ENCODE measurements at places on chromosomes 6 and 20.

- no peak for DNase-seq
Measured at GRCh38 chr6:548091-548490, 108.8 kb downstream of the HUS1B start.

GRCh38 chr6:24009319-24009718 lies 116.7 kb upstream of the NRSN1 start:
- DNase-seq = no peak

GRCh38 chr6:143675946-143676345 lies 1.8 kb upstream of the PHACTR2 start:
- no peak for DNase-seq

- DNase-seq = no peak
Measured at GRCh38 chr20:44348168-44348659, 7.3 kb upstream of the HNF4A start.

GRCh38 chr6:12359036-12359435 lies 68.9 kb downstream of the EDN1 start:
- no peak for DNase-seq

DNA sequence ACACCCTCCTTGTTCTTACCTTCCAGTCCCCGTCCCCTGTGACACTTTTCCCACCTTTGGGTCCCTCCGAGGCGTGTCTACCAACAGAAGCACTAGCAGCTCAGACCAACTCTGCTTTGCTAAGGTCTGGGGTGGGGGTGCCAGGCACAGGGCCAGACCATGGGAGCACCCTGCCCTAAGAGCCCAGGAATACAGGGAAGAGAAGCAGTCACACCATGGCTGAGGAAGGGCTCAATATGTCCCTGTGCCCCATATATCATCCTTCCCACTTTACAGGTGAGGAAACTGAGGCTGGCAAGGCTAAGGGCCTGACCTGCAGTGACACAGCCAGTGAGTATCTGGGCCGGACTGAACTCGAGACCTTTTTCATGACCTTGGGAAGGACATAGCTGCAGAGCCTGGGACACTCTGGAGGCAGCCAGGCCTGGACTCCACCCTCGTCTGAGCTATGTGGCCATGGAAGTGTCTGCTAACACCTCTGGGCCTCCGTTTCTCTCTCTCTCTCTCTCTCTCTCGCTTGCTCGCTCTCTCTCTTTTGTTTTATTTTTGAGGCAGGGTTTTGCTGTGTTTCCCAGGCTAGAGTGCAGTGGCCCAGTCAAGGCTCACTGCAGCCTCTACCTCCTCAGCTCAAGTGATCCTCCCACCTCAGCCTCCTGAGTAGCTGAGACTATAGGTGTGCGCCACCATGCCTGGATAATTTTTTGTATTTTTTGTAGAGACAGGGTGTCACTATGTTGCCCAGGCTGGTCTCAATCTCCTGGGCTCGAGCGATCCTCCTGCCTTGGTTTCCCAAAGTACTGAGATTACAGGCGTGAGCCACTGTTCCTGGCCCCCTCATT lies 156.7 kb downstream of the GRM4 start:
- DNase-seq = no peak

- no peak for DNase-seq
Measured at GRCh38 chr20:31809661-31810060, 9.5 kb upstream of the MYLK2 start.

DNA sequence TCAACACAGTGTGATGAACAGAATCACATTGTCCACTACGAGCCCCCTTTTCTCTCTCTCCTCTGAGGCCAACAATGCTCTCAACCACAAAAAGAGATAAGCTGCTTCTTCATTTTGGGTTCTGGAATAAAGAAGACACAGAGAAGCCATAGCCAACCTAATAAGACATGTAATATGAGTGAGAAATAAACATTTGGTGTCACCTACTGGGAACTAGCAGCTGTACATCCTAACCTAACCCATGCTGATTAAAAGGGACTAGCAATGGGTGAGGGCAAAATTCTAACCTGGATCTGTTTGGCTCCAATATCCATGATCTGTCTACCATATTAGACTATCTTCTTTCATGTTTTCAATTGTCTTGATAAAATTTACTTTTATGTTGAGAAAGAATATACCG lies 369.1 kb upstream of the MARCKS start:
- DNase-seq = no peak

GRCh38 chr6:149701714-149702113 lies 16.2 kb downstream of the LATS1 start:
- DNase-seq = no peak

DNA sequence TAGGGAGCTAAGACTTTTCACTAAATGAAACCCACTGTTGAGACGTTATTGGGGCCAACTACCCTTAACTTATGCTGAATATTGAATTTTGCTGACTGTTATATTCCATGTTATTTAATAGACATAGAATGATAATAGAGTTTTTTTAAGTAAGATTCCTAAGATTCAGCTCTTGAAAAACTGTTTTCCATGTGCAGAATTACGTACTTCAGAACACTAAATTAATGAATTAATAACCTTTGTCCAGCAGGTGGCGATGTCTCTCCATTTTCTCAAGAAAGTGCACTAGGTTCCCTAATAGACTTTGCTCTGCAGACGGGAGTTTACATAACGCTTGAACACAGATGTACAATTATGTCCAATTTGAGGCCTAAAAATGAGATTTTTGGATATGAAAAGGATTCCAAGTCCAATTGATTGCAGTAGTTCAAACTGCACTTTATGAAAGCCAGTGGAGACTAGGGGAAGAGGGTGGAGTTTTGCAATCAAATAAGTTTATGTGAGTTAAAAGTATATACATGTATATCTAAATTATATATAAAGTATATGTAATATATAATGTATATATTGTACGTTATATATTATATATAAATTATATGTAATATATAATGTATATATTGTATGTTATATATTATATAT lies 282.1 kb downstream of the UST start:
- DNase-seq = no peak

DNA sequence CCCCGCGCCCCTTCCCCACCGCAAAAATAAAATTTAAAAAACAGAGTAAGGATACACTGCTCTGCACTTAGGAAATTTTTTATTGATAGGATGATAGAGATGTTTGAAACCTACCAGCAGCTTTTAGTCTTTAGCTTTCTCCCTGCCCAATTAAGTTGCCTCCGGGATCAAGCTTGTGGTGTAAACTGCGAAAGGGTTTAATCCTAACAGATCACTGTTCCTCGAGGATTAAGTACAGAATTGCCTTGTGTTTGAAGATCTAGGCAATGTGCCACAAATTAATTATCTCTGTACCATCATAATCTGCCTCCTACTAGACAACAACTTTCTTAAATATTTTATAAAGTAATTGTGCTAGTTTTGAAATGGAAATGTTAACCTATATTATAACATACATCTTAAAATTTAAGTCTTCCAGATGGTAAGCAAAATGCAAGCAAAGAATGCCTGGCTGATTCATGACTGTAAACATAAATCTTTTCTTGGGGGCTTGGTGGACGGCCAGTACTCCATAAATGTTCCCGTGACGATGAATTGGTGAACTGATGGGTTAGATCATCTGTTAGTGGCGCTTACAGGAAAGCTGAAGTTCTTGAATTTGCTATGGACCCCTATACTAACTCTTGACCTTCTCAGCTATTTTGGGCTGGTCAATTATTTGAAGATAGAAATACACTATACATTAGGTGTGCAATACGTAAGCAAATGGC lies 58.0 kb upstream of the ARHGAP18 start:
- DNase-seq = no peak

DNA sequence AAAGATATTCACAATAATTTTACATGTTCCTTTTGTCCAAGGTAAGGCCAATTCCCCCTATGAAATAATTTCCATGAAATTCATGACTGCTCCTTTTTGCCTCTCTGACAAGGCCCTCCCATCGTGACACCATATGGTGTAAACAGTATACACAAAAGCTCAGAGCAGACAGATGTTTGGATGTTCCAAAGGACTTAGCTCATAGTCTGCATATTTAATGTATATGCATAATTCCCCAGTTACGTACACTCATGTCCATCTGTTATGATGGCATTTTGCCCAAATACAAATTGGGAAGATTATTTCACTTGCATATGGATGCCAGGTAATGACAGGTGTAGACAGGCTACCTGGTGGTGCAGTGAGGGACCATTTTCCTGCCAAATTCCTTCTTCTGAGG lies 376.5 kb downstream of the KHDRBS2 start:
- no peak for DNase-seq

DNA sequence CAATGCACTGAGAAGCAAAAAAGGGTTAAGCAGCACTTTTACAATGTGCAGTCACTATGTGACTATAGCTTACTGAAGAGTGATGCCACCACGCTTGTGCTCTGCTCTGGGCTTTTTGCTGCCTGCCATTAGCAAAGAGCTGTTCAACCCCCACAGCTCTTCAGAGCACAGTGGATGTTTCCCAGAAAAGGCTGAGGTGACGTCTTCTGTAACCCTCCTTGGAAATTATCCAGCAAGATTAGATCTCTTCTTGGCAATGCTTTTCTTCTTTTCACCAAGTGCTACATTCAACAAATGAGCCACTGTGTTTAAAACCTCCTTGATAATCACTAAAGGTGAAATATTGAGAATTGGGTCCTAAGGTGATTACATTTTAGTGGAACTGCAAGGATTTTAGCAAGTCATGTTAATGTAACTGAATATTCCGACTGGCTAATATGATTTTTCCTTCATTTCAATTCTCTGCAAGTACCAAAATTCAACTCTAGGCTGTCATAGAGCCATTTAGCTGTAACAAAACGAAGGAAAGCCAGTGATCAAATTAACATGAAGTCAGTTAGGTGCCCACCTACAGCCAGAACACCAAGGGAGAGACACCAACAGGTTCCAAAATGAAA lies 34.9 kb downstream of the ELOVL5 start:
- no peak for DNase-seq

GRCh38 chr6:35833536-35833935 lies 28.4 kb downstream of the LHFPL5 start:
- no peak for DNase-seq

Data from stimulated activated CD4-positive, alpha-beta T cell treated with anti-CD3 and anti-CD28 coated beads, Interleukin-15, amount 100 ng/mL, for 1 hour (primary cell).